Mucosa of gallbladder (tissue), 1 donor: ENCODE measurements at places on chromosomes 5 and 9.

GRCh38 chr5:55344392-55344992 lies 36.7 kb downstream of the MTREX start:
- peak; percentile 67 for DNase-seq

DNA sequence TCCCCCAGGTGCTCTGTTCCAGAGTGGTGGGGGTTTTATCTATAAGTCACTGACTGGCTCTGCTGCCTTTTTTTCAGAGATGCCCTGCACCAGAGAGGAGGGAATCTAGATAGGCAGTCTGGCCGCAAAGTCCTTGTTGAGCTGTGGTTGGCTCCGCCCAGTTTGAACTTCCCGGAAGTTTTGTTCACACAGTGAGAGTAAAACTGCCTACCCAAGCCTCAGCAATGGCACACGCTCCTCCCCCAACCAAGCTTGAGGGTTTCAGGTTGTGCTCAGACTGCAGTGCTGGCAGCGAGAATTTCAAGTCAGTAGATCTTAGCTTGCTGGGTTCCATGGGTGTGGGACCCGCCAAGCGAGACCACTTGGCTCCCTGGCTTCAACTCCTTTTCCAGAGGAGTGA lies 1428.6 kb downstream of the MAT2B start:
- no peak for DNase-seq

GRCh38 chr5:69309380-69309779 lies 23.2 kb downstream of the CCDC125 start:
- no peak for DNase-seq

- DNase-seq: no peak
Measured at GRCh38 chr9:135902655-135903357, 4.5 kb downstream of the CAMSAP1 start.

DNA sequence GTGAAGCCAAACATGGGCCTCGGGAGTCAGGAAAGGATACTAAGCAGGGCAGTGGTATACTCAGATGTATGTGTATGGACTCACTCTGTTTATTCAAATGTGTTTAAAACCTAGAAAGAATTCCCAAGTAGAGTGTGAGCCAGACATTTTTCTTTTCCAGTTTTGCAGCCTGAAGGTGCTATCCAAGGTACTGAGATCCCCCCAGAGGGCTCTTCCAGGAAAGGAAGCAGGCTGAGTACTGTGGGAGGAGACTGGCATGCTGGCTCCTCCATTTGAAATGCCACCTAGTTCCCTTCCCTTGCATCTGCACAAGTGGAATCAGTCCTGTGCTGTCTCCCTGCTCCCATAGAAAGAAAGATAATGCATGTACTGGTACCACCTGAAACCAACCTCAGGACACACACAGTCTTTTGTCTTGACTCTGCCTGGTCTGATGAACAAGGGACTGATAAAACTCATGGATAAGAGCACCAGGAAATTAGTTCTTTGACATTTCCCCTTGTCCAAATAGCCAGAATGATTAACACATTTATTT lies 85.9 kb downstream of the HRH2 start:
- DNase-seq: no peak

DNA sequence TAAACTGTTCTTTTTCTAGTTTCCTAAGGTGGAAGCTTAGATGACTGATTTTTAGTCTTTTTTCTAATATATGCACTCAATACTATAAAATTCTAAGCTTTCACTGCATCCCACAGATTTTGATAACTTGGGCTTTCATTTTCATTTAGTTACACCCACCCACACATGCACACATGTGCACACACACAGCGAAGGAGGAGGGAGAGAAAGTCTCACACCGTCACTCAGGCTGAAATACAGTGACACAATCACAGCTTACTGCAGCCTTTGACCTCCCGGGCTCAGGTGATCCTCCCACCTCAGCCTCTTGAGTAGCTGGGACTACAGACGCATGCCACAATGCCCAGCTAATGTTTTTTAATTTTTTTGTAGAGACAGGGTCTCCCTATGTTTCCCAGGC lies 96.5 kb downstream of the SMIM23 start:
- no peak for DNase-seq

DNA sequence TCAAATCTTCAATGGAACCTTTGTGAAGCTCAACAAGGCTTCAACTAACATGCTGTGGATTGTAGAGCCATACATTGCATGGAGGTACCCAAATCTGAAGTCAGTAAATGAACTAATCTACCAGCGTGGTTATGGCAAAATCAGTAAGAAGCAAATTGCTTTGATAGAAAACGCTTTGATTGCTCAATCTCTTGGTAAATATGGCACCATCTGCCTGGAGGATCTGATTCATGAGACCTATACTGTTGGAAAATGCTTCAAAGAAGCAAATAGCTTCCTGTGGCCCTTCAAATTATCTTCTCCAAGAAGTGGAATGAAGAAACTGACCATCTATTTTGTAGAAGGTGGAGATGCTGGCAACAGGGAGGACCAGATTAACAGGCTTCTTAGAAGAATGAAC lies 54.7 kb upstream of the TTC39B start:
- no peak for DNase-seq

DNA sequence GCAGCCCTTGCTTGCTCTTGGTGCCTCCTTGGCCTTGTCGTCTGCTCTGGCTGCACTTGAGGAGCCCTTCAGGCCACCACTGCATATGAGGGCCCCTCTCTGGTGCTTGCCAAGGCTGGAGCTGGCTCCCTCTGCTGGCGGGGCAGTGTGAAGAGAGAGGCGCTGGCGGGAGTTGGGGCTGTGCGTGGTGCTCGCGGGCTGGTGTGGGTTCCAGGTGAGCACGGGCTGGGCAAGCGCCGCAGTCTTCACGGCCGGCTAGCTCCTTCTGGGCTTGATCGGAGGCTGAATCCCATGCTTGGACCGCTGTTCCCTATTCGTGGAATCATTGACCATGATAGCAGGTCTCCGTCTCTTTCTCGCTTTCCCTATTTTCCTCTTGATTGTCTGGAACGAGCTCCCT lies 56.5 kb downstream of the XRCC4 start:
- DNase-seq: no peak

- DNase-seq: no peak
Measured at GRCh38 chr5:463952-464351, 21.0 kb downstream of the EXOC3 start.

DNA sequence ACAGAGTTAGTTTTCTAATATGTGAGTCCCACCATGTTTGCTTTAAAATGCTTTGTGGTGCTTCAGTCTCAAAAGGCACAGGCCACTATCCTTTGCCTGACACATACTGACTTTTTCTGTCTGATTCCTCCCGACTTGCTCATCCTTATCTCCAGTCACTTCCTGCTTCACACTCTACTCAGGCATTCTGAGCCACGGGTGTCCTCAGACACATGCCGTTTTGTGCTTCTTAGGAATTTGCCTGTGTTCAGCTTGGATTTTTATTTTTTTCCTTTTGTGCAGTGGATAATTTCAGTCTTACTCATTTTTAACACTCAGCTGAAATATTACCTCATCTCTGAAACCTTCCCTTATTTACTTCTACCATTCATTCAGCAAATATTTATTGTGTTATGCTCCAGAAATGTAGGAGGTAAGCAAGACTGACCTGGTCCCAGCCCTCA lies 54.1 kb downstream of the MAN2A1 start:
- no peak for DNase-seq

DNA sequence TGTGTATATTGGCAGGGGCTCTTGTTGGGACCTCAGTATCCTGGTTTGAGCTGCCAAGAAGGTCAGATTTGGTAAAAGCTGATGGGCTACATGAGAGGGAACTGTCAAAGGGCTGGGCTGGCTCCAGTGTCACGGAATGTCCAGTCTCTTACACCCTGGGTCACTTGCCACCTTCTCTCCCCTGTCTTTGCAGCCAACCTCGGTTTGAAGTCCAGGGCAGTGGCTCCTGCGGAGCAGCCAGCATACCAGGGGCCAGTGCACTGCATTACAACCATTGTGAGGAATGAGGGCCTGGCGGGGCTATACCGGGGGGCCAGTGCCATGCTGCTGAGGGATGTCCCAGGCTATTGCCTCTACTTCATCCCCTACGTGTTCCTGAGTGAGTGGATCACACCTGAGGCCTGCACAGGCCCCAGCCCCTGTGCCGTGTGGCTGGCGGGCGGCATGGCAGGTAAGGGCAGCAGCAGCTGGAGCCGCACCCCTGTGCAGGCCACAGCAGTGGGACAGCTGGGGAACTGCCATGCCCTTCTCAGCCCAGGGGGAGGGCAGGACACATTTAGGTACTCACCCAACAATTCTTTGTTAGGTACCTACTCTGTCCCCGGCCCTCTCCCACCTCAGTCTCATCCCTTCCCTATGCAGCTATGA lies 24.2 kb downstream of the IL9 start:
- no peak for DNase-seq

- DNase-seq: peak; percentile 48
Measured at GRCh38 chr5:7927466-7928375, 58.8 kb downstream of the MTRR start.

DNA sequence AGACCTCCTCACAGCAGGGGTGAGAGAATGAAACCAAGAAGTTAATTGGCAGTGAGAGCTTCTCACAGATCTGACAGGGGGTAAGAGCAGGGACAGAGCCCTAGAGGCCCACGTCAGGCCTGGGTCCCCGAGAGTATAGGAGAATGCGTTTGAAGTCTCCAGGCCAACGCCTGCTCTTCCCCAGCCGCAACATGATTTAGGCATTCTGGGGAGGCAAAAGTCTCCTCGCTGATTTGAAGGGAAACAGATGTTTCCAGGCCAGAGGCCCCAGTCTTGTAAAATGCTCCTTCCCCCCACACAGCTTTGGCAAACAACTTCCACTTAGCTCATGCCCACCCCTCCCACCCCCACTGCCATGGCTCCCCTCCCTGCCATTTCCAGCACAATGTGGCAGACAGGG lies 239.2 kb upstream of the TRIM32 start:
- DNase-seq: no peak

DNA sequence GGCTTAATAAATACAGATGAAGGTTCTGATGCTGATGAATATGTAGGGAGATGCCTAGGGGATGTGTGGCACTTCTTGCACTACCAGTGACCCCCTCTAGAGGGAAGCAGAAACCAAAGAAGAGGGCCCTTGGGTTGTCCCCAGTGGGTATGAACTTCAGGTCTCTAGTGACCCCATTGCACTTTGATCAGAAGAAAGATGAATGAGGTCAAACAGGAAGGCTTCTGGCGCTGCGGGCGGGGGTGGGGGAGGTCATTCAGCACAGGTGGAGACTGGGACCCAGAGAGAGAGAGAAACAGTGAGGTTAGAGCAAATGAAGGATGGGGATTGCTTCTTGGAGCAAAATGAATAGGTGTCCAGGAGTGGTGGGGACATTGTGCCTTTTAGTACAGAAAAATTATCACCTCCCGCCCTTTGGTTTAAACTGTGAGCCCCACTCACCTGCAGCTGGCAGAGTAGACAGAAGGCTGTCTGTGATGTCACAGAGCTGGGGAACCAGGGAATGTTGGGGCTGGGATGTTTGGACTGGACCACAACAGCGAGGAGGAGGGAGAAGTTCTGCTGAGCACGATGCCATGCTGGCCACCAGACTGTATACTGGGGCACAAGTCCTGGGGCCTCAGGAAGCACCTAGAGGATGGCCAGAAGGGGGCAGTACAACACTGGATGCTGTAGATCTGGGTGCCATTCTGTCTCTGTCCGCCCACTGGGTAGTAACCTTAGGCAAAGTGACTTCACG lies at the start of gene TEX48:
TEX48 (minus strand) TSS at position 599 of the 739 bp plus-strand sequence. CDS start 10,469 bp downstream, outside the sequence.
- peak; percentile 61 for DNase-seq

DNA sequence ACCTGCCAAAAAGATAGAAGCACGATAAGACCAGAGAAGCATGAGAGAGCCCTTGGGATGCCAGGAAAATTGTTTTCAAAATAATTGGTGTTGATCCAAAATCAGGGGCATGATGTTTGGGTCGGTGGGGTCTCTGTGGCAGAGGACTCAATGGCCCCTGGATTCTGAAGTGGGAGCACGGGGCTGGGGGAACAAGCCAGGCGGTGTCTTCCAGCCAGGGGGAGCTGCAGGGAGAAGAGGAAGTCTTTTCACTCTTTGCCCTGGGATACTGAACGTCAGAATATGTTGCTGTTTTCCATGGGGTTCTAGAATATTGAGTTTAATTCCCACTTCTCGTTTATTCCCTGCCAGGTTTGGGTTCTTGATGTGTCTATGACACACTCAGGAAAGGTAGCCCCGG lies 20.4 kb downstream of the TSPAN17 start:
- DNase-seq: no peak

DNA sequence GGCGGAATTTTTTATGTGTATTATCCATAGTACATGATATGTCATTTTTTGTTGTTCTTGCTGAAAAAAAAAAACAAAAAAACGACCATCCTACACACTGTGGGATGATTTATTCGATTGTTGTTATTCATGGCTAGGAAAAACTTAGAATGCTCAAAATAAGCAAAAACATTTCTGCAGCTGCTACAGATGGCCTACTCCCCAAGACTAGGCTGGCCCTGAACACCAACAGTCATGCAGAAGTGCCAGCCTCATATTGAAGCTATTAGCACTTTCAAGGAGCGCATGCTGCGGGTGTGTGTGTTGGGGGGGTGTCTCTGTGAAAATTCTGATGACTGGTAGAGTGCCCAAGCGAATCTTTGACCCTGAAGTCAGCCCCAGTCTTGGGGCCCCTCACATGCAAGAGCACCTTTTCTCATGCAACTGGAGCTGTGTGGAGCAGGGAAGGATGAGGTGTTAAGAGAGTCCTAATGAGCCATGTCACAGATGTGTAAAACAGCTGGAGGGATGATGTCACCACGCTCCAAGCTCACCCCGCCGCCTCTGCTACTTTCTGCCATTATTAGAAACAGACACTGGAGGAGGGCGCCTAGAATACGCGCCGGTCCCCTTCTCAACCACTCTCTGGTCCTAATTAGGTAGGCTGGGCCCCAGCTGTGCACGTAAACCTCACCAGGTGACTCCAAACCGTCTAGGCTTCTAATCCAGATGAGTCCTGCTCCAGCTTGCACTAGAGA lies 61.0 kb upstream of the SMIM23 start:
- DNase-seq: no peak

- no peak for DNase-seq
Measured at GRCh38 chr9:89781838-89782540, 177.2 kb downstream of the GADD45G start.

GRCh38 chr5:177412603-177413233 lies 3.4 kb upstream of the F12 start:
- no peak for DNase-seq

GRCh38 chr5:62046191-62046590 lies 259.8 kb upstream of the KIF2A start:
- no peak for DNase-seq

- DNase-seq: no peak
Measured at GRCh38 chr5:115179030-115179393, 9.3 kb upstream of the TRIM36 start.

DNA sequence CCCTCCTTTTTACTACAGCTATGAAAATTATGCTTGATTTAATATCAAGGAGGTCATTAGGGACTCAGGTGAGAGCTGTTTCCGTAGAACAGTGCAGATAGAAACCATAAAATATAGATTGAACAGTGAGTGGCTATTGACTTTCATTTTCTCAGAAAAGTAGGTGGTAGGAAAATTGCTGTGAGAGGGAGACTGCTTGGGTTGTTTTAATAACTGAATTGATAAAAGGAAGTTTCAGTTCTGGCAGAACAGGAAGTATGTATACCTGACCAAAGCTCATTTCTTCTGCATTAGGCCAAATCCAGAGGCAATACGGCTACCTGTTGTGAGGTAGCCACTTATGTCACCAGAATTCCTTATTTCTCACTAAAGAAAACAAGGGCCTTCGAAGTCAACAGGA lies 761.7 kb upstream of the ARRDC3 start:
- no peak for DNase-seq

- DNase-seq: no peak
Measured at GRCh38 chr9:649128-650074, 192.1 kb upstream of the DMRT1 start.
